CD8-positive, alpha-beta memory T cell (primary cell): ENCODE measurements at places on chromosomes 12 and 14. TPM values are rescaled to one million over a fixed set of nuclear protein-coding genes. Genes with fewer than 3 reads are reported as not detected.

DNA sequence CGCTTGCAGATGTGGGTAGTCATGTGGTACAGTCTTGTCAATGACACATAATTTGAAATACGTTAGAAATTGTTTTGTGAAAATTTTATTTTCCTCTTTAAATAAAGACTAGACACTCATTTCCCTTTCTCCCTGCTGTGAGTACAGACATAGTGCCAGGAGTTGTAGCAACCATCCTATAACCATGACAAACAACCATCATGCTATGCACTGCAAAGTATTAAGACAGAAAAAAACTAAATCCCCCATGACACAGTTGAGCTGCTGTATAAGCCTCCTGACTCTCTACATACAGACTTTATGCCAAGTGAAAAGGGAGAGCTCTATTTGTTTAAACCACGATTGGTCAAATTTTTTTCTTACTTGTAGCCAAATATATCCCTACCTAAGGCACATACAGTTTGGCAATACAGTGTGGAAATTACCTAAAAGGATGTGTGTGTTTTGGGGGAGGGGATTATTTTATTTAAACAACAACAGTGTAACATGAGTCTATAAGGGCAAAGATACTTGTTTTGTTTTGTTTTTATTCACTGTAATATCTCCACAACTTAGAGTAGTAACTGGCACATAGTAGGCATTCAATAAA lies 45.0 kb upstream of the KRR1 start:
- DNase-seq = no peak

TRIM9 gene
- 0.05 TPM for polyA plus RNA-seq

DNA sequence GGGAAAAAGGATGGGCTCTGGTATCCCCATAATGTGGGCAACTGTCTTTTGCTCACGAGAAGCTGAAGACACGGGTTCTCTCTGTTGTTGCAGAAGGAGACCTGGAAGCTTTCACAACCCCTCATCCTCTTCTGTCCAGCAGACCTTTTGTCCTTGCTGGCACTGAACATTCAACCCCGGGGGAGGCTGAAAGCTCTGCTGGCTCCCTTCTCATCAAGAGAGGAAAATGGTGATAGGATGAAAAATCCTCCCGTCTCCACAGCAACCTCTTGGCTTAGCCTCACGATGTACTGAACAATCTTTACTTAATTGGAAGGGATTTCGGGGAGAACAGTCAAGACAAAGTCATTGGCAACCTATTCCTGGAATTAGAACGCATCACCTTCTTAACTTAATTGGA lies 39.0 kb downstream of the ELK3 start:
- no peak for DNase-seq

ANKRD33 gene
- polyA plus RNA-seq = not detected

PTPRO gene
- polyA plus RNA-seq = 0.47 TPM

DNA sequence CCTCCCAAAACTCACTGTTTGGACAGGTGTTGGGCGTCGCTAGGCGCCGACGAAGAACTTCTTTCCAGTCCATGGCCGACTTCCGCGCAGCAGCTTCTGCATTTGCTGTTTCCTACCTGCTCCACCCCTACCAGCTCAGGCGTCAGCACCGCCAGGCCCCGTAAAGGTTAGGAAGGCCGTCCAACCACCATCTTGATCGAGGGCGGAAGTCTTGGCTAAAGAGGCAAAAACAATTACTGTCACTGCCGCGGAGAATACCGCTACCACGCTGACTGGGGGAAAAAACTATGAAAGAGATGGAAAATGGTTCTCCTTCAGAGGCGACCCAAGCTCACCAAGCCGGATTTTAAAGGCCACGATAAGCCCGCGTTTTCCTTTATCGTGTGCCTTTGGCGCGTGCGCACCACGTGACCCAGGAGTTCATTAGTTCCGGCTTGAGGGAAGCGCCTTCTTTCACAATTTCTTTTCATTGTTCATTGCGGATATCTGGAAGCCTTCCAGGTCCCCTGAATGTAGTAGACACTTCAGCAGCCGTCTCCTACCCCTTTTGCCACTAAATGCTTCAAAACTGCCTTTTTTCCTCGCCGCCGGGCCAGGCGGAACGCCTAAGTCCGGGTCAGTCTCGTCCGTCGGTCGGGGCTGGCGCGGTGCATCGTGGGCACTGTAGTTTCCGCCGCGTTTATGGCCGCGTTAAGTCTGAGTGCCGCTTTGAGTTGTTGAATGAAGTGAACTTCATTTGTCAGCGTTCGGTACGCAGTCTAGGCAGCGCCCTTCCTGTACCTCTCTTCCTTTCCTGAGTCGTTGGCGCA lies at the start of the genes PPP2R3C and PRORP:
TSS of gene PPP2R3C (minus strand) at position 104 of the 809 bp plus-strand sequence. CDS start at position 73, 31 bp downstream.
TSS of gene PRORP (plus strand) at position 666 of the 809 bp plus-strand sequence. CDS start 694 bp downstream, outside the sequence.
- peak; percentile 90 for DNase-seq

ZNF219 gene
- 1.3 TPM for polyA plus RNA-seq

SENP1 gene
- 13.4 TPM for polyA plus RNA-seq

DNA sequence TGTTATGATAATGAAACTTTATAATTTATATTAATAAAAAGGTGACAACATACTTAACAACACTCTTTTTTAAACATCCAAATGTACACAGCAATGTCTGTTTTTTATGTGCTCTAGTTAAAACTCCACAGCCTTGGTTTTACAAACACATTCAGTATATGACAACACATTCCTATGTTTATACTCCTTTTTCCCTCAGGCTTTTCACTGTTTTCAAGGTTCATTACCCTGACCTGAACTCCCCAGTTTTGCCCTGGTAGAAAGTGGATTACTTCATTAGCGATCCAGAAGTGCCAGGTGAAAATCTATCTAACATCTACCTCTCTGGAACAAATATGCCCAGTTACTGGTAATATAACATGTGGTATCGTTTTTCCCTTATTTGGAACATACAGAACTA lies 340.2 kb upstream of the DDHD1 start:
- DNase-seq = no peak

DNA sequence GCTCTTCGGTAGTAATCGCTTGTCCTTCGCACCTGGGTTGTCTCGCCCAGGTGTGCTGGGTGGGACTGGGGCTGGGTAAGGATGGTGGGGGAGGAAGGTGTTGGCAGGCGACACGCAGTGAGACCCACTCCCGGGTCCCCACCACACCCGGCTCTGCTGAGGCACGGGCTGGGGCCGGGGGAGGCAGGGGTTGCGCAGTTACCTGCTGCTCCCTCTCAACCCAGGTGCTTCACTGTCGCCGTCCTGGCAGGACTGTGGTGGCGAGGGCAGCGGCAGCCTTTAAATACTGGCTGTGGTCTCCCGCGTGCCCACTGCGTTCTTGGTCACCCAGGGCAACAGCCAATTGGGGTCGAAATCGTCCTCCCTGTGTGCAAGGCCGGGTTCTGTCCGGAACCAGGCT lies at the start of gene CCER1:
TSS of gene CCER1 (minus strand) at position 256 of the 400 bp plus-strand sequence. CDS start 434 bp downstream, outside the sequence.
- DNase-seq = no peak

DNA sequence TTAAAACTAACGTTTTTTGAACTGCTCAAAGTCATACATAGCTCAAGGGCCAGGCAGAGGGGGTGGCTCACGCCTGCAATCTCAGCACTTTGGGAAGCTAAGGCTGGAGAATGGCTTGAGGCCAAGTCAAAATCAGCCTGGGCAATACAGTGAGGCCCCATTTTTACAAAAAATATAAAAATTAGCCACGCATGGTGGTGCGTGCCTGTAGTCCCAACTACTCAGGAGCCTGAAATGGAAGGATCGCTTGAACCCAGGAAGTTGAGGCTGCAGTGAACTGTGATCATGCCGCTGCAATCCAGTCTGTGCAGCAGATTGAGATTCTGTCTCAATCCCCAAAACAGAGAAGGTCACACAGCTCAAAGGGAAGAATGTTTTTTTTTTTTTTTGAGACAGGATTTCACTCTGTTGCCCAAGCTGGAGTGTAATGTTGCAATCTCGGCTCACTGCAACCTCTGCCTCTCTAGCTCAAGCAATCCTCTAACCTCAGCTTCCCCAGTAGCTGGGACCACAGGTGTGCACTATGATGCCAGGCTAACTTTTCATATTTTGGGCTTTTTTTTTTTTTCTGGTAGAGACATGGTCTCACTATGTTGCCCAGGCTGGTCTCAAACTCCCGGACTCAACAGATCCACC lies 2.9 kb downstream of the RBM23 start:
- no peak for DNase-seq

GRCh38 chr12:52156311-52156710 lies 35.5 kb downstream of the KRT80 start:
- no peak for DNase-seq

RDH16 gene
- polyA plus RNA-seq = 0.20 TPM

GRCh38 chr14:79436335-79436734 lies 775.0 kb downstream of the DIO2 start:
- DNase-seq = no peak

- DNase-seq = no peak
These were observed 2.0 kb downstream of the RIMBP2 start for GRCh38 chr12:130714091-130714590.

DNA sequence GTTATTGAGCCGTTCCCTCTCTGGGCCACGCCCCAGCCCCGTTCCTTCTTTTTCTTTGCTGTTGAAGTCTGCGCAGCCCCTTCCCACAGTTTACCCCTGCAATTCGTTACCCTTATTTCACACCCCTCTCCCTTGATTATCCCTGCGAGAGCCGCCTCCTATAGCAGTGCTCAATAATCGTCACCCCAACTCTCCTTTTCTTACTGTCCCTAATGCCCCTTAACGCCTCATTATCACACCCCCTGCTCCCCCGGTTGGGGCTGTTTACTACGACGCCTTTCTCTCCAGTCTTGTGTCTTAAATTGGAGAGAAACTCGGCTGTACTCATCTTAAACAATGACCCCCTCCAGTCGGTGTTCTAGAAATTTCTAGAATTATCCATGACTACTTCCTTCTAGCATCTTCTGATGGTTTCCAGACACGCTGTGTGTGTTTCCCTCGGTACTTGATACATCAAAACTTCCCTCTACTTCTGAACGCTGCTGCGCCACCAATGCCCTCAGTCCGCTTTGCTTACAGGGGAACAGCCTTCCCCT lies 713 bp upstream of the FBXL14 start:
- DNase-seq = no peak

- no peak for DNase-seq
These were observed 311.3 kb downstream of the DPF3 start for GRCh38 chr14:72582582-72582981.

DNA sequence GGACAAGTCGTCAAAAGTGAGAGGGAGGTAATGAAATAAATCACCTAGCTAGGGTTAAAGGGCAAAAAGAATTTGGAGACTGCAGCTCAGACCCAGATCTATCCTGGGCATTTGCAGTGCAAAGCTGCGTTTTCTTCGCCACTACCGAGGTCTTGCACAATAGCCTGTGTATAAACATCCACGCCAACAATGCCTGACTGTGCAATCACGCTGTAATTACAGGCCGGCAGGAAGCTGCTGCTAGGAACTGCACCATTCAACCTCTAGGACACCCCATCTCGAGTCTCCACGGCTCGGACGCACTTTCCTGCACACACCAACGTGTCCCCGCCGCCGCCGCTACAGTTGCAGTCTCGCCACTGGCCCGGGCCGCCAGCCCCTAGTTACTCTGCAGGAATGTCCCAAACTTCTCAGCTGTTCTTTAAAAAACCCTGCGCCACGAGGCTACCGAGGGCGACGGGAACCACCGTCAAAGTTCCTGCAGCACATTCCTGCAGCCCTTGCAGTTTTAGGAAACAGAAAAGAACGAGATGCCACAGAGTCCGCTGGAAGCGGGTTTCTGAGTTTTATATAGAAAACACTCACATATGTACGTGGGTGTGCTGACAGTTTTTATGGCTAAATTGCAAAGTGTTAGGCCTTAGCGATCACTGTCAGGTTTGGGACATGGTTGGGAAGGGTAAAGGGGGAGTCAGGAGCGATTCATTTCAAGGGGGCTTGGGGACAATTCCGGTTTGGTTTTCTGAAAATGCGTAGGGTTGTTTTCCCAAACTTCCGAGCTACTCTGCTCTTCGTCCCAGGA lies 65.6 kb upstream of the PTGR2 start:
- peak; percentile 60 for DNase-seq

DNA sequence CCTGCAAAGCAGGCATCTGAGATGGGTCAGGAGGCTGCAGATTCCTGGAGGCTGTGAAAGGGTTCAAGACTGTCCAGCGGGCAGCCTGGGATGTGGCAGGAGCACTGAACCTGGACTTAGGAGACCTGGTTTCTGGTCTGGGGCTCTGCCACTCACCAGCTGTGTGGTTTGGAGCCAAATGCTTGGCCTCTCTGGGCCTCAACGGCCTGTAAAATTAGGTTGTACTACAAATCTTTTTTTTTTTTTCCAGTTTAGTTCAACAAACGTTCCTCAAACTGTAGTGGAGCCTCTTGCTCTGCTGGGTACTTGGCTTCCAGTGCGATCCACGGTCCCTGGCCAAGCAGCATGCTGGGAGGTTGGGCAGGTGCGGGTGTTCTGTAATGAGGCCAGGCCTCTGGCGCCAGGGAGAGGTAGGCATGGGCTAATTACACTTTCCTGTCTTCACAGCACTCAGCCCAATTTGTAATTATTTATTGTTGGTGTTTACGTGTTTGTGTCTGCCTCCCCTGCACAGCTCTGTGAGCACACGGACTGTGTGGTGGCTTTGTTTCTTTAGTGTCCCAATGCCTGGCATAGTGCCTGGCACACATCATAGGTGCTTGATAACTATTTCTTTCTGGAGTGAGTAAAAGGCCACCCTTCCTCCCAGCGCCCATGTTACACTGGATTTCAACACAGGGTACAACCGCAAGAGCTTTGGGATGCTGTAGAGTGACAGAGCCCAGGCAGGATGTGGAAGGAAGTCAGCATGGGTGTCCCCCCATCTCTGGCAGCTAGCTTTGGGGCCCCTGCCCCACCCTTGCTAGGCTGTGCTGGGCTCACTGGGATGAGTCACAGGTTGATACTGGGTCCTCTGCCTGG lies 5.8 kb upstream of the KRT80 start:
- no peak for DNase-seq

GRCh38 chr14:102362084-102362483 lies 606 bp downstream of the CINP start:
- DNase-seq = no peak

DNA sequence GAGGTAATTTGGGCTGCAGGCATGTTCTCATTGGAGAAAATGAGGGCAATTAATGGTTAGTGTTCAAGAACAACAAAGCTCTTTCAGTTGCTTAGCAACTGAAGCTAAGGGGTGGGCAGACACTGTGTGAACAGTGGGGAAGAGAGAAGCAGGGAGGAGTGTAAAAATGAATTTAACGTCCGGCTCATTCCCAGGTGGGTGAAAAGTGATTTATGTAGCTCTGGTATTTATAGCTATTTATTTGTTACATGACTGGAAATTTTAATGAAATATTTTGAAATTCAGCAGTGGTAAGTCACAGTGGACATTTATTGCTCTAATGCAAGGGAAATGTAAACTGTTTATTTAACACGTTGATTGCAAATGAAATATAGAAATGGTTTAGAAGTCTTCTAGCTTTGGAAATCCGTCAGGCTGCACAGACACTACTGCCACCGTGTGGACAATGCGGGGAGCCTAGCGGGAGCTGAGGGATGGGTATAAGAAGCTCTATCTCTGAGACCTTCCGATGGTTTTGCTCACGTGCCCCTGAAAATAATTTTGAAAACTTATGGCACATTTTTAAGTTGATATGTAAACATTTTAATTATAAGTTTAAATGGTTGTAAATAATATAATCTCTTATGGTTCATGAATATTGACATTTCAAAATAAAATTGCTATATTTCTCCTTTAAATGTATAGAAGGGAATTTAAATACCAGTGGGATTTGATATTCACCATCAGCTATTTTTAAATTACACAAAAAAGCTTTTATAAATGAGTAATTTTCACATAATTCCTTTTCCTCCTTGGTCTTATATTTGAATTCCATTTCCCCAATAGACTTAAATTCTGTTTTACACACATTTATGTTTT lies 54.4 kb downstream of the E2F7 start:
- peak; percentile 36 for DNase-seq

DCAF11 gene
- polyA plus RNA-seq = 83.9 TPM

- DNase-seq = no peak
These were observed 3.9 kb downstream of the MPHOSPH9 start for GRCh38 chr12:123229051-123229450.

TTLL5 gene
- 12.5 TPM for polyA plus RNA-seq
